T-helper 2 cell treated with Interferon-gamma antibody and Interleukin-4, amounts not matched to agents 5 μg/mL and 100 μg/mL, for 36 hours (primary cell): ENCODE measurements at places on chromosomes 16 and 17.

DNA sequence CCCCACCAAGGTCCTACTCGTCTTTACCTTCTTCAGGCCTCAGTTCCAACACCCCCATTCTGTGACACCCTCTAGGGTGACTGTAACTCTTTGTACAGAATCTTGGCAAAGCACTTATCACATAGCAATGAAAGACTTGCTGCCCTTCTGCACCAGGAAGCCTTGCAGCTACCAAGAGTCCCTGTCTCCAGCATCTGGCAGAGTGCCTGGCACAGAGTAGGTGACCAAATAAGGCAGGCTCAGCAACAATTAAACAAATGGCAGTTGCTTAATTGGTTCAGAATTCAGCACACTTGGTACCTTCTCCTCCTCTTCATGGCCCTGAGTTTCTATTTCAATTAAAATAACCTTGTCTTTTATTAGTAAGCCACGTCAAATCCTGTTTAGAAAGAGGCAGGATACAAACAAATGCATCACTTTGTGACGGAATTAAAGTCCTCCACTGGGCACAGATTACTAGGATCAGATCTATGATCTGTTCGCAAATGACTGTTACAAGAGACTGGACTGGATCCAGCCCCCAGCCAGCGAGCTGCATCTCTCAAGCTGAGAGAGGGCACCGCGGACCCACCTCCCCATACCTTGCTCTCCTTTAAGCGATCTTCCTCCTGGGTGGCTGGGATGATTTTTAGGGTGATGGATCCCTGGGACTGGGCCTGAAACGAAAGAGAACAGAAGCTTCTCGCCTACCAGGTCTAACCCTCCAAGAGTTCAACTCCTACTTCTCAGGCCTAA, 9.4 kb downstream of the MPP3 start:
- no peaks in the 10 kb centered on the region for H3K4me1 ChIP-seq
- H3K4me3 ChIP-seq, result no peak overlapping the region
- DNase-seq, result no peak
- H3K36me3 ChIP-seq, result no peaks in the 10 kb centered on the region
- no peak overlapping the region for H3K27ac ChIP-seq
- H3K27me3 ChIP-seq, result peaks cover 2% of the 10 kb centered on the region

- peak; percentile 47 for DNase-seq
- peaks cover 19% of the 10 kb centered on the region for H3K4me1 ChIP-seq
Measured at GRCh38 chr17:32461853-32462617, 17.7 kb downstream of the PSMD11 start.

DNA sequence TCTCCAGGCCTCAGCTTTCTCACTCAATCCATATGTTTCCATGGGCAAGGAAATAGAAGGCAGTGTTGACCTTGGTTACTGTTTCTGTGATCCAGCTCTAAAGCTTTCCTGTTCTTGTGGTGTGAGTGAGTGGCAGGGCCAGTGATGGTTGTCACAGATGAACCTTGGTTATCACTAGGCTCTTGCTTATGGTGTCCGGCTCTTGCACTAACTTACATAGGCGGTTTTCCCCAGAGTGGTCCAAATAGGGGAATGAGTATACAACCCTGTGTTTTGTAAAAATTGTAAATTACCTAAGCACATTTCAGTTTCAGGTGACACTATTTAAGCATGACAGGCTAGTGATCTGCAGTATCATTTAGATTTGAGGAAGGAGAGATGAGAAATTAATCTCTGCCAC, 6.8 kb downstream of the MFSD11 start:
- peaks cover 6% of the 10 kb centered on the region for H3K4me1 ChIP-seq
- no peak for DNase-seq
- no peak overlapping the region for H3K4me3 ChIP-seq

DNA sequence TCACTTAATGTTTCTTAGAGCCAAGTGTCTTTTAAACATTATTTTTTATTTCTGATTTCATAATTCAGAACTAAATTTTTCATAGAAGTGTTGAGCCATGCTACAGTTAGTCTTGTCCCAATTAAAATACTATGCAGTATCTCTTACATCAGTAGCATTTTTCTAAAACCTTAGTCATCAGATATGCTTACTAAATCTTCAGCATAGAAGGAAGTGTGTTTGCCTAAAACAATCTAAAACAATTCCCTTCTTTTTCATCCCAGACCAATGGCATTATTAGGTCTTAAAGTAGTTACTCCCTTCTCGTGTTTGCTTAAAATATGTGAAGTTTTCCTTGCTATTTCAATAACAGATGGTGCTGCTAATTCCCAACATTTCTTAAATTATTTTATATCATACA, 13.6 kb upstream of the BCAS3 start:
- H3K27me3 ChIP-seq, result no peaks in the 10 kb centered on the region
- H3K4me3 ChIP-seq, result no peak overlapping the region
- H3K27ac ChIP-seq, result no peak overlapping the region
- H3K36me3 ChIP-seq, result peaks cover 18% of the 10 kb centered on the region

GRCh38 chr17:63675607-63676546, 24.0 kb downstream of the LIMD2 start:
- H3K36me3 ChIP-seq, result peaks cover 5% of the 10 kb centered on the region
- no peak for DNase-seq

DNA sequence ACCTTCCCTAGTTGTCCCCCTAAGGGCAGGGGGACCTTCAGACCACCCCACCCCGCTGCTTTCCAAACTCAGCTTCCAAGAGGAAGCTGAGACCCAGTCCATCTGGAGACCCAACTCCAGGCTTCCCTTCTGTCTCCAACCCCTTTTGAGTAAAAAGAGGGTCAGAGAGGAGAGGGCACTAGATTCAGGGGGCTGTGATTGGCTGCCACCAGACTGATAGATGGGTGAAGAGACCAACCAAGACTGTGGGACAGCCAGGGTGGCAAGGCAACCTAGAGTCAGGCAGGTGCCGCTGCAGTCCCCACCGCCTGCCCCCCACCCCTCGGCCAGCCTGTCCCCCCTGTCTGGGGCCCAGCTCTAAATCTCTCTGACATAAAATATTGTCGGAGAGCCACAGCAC, 92.5 kb downstream of the SDK2 start:
- peak overlapping the region; percentile 82 for H3K4me3 ChIP-seq
- peaks cover 5% of the 10 kb centered on the region for H3K4me1 ChIP-seq
- H3K27me3 ChIP-seq, result peaks cover 2% of the 10 kb centered on the region
- H3K27ac ChIP-seq, result no peak overlapping the region
- DNase-seq, result no peak
- no peaks in the 10 kb centered on the region for H3K36me3 ChIP-seq

- no peak overlapping the region for H3K4me3 ChIP-seq
- H3K27me3 ChIP-seq, result peaks cover 5% of the 10 kb centered on the region
- H3K36me3 ChIP-seq, result no peaks in the 10 kb centered on the region
Measured at GRCh38 chr17:3889325-3890012, 3.4 kb downstream of the CAMKK1 start.

GRCh38 chr17:77619851-77620250, 338.7 kb upstream of the TNRC6C start:
- H3K4me1 ChIP-seq, result peaks cover 12% of the 10 kb centered on the region
- no peak overlapping the region for H3K27ac ChIP-seq
- H3K27me3 ChIP-seq, result peaks cover 3% of the 10 kb centered on the region
- DNase-seq, result no peak

DNA sequence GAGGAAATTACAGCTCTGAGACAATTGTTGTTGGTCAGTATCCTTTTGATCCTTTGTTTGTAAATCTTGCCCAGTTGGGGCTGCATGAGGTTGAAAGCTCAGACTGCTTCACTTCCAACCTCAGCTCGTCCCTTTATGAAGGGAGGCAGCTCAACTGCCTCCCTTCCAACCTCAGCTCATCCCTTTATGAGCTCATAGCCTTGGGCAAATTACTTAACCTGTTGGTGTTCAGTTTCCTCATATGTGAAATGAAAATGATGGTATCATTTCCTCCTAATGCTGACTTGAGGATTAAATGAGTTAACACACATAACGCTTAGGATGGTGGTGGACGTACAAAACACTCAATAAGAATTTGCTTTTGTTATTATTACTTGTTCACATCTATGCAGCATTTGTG, 265.1 kb downstream of the CDH13 start:
- H3K4me1 ChIP-seq, result no peaks in the 10 kb centered on the region
- no peak overlapping the region for H3K4me3 ChIP-seq
- no peaks in the 10 kb centered on the region for H3K27me3 ChIP-seq
- no peak for DNase-seq
- no peak overlapping the region for H3K27ac ChIP-seq

DNA sequence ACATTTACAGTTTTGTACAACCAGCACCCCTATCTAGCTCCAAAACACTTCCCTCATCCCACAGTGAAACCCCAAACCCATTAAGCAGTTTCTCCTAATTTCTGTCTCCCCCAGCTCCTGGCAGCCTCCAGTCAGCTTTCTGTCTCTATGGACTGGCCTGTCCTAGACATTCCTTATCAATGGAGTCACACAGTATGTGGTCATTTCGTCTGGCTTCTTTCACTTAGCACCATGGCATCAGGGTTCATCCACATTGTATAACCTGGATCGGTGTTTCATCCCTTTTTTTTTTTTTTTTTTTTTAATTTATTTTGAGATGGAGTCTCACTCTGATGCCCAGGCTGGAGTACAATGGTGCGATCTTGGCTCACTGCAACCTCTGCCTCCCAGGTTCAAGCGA, 68.5 kb downstream of the ZDHHC7 start:
- no peak overlapping the region for H3K4me3 ChIP-seq
- no peak overlapping the region for H3K27ac ChIP-seq
- H3K27me3 ChIP-seq, result no peaks in the 10 kb centered on the region
- no peak for DNase-seq

DNA sequence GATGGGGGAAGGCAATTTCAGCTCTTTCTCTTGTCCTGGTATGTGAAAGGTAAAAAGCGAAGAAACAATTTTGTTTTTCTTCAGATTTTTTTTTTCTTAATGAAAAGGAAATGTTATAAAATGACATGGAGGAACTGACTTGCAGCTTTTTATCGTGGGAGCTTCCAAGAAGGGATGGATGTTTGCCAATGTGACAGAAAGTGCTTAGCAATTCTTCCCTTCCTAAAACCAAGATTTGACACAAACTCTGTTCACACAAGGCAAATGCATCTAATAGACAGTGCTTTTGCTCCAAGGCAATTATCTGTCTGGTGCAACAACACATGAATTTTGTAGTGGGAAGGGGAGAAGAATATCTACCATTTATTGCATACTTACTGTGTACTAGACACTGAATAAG, 988.5 kb downstream of the CDH11 start:
- no peaks in the 10 kb centered on the region for H3K4me1 ChIP-seq
- H3K27me3 ChIP-seq, result no peaks in the 10 kb centered on the region
- DNase-seq, result no peak
- H3K4me3 ChIP-seq, result no peak overlapping the region

GRCh38 chr17:79981661-79982101, 54.0 kb downstream of the TBC1D16 start:
- no peak for DNase-seq
- no peaks in the 10 kb centered on the region for H3K36me3 ChIP-seq
- no peaks in the 10 kb centered on the region for H3K27me3 ChIP-seq
- no peaks in the 10 kb centered on the region for H3K4me1 ChIP-seq
- H3K4me3 ChIP-seq, result no peak overlapping the region
- no peak overlapping the region for H3K27ac ChIP-seq

DNA sequence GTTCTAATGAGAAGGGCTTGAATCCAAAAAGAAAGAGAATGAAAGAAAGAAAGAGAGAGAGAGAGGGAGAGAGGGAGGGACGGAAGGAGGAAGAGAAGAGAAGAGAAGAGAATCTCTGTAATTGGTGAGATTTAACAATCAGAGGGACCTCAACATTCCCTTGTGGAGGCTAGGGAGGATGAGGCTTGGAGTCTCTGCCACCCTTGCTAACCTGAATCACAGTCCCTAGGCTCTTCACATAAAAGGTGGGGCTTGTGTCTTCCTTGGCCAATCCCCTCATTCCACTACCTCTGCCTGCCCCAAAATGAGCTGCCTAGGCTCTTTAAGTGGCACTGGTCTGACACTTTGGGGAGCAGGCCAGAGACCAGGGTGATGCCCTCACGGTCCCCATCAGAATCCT, 30.1 kb downstream of the PIPOX start:
- no peaks in the 10 kb centered on the region for H3K27me3 ChIP-seq
- peaks cover 2% of the 10 kb centered on the region for H3K36me3 ChIP-seq
- H3K4me1 ChIP-seq, result no peaks in the 10 kb centered on the region
- no peak for DNase-seq
- H3K27ac ChIP-seq, result peak overlapping the region; percentile 17

DNA sequence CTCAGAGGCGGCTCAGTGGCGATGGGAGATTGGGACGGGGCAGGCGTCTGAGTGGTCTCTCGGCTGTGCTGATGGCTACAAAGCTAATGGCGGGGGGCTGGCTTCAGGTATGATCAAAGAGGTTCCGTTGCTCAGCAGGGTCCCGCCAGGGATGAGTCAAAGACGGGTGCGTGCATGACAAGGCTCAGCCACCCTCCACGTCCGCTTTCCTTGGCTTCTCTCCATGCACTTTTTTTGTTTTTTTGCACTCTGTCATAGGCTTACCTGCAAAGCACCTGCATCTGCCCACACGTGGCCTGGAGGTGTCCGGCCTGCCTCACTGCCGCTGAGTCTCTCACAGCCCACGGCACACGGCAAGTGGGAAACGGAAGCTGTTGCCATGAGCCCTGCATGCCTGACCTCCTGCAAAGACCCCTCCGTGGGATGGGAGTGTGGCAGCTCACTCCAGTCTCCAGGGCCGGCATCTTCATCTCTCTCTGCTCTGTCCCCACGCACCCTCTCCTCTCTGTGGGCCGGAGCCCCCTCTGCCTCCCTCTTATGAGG, 85.5 kb upstream of the ZNF469 start:
- DNase-seq, result no peak
- no peaks in the 10 kb centered on the region for H3K4me1 ChIP-seq
- no peak overlapping the region for H3K4me3 ChIP-seq

- H3K4me3 ChIP-seq, result no peak overlapping the region
- no peaks in the 10 kb centered on the region for H3K4me1 ChIP-seq
- no peak for DNase-seq
Measured at GRCh38 chr17:31398381-31399311, 7.2 kb downstream of the RAB11FIP4 start.

GRCh38 chr16:31113121-31114120, 4.0 kb upstream of the KAT8 start:
- no peaks in the 10 kb centered on the region for H3K27me3 ChIP-seq
- H3K27ac ChIP-seq, result peak overlapping the region; percentile 68
- H3K36me3 ChIP-seq, result peaks cover 20% of the 10 kb centered on the region
- peaks cover 19% of the 10 kb centered on the region for H3K4me1 ChIP-seq
- no peak for DNase-seq

DNA sequence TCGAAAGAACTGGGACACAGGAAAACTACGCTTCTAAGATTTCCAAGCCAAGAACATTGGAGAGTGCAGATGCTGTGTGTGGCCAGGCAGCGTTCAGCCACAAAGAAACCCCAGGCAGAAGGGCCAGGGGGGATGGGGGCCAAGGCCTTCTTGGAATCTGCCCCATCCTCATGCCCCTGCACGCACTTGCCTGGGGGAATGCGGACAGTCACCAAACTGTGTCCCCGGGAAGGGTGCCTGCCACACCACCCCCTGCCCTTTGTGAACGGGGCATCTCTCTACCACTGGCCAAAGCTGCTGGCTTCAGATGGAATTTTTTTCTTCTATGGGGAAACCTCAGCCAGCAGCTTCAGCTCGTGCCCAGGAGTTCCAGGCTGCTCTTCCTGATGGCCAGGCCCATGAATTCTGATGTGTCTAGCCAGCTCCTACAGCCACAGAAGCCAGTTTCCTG, 32.0 kb upstream of the DNAH17 start:
- no peaks in the 10 kb centered on the region for H3K36me3 ChIP-seq
- H3K4me3 ChIP-seq, result no peak overlapping the region
- H3K4me1 ChIP-seq, result no peaks in the 10 kb centered on the region
- DNase-seq, result no peak
- H3K27me3 ChIP-seq, result peaks cover 2% of the 10 kb centered on the region

GRCh38 chr17:33889040-33889439, 366.0 kb upstream of the CCL2 start:
- H3K36me3 ChIP-seq, result no peaks in the 10 kb centered on the region
- H3K4me3 ChIP-seq, result no peak overlapping the region
- peaks cover 8% of the 10 kb centered on the region for H3K27me3 ChIP-seq

- H3K4me3 ChIP-seq, result no peak overlapping the region
- no peaks in the 10 kb centered on the region for H3K36me3 ChIP-seq
- no peak for DNase-seq
Measured at GRCh38 chr17:79246225-79247190, 171.9 kb downstream of the ENGASE start.
